Frontal cortex (tissue), 4 donors: ENCODE measurements at places on chromosomes 16 and 17. TPM values are rescaled to one million over a fixed set of nuclear protein-coding genes. Genes with fewer than 3 reads are reported as not detected.

The PLXDC1 gene
- 9.8 TPM for total RNA-seq

The MCRIP1 gene
- total RNA-seq: 86.4 TPM

DNA sequence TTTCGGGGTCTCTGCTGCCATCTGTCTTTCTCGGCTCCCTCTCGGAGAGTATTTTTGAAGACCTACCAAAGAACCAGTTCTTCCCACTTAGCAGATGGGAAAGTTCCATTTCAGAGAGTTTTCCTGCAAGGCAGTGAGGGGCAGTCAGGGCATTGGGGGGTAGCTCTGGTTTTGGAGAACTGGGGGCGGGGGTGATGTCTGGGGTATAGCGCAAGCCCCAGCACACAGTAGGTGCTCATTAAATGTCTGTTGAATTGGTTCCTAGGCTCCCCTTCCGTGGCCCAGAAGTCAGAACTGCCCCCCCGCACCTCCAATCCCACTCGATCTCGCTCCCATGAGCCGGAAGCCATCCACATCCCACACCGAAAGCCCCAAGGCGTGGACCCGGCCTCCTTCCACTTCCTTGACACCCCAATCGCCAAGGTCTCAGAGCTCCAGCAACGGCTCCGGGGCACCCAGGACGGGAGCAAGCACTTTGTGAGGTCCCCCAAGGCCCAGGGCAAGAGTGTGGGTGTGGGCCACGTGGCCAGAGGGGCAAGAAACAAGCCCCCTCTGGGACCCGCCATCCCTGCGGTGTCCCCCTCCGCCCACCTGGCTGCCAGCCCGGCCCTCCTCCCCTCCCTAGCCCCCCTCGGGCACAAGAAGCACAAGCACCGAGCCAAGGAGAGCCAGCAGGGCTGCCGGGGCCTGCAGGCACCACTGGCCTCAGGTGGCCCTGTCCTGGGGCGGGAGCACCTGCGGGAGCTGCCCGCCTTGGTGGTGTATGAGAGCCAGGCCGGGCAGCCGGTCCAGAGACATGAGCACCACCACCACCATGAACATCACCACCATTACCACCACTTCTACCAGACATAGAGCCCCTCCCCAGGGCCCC is 47.9 kb downstream of the SNX20 start:
- DNase-seq: no peak

- no peak for DNase-seq
These were observed 116.4 kb upstream of the ZNF750 start for GRCh38 chr17:82956146-82956725.

GRCh38 chr17:37642681-37643080 is 565 bp downstream of the DDX52 start:
- DNase-seq: no peak

DNA sequence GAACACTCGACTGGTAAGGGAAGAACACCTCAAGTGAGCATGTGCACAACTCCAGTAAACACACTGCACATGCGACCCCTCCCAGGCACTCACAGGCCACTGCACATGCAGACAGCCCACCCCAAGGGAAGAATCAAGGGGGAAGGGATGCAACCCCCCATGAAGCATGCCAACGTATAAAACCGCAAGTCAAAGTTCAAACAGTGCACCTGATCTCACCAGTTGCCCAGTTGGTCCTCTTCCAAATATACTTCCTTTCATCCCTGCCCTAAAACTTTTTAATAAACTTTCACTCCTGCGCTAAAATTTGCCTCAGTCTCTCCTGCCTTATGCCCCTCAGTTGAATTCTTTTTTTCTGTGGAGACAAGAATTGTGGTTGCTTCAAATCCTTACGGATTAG is 51.0 kb upstream of the TOM1L1 start:
- no peak for DNase-seq
